ENCODE measurements at places on chromosomes 3 and 15. TPM values are rescaled to one million over a fixed set of nuclear protein-coding genes. Genes with fewer than 3 reads are reported as not detected.
A peak's percentile ranks its signal among the peaks of the same experiment; 100 is the strongest.

The CPA3 gene
- 3.1 TPM for total RNA-seq

The UCN2 gene
- total RNA-seq = not detected

DNA sequence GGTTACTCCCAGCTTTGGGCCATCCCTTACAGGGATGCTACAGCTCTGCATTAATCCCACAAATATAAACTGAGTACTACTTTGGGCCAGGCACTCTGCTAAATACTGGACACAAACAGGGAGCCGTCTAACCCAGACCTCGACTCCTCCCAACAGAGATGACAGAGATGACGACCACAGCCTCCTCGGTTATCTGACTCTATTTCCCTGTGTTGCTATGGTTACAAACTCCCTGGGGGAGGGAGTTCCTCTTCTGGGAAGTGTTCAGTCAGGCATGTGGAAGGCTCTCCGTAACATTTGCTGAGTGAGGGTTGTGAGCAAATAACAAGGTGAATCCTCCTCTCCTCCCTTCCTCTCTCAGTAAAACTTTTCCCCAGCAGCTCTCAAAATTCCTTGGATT, 6.7 kb upstream of the CMTM7 start:
- H3K27me3 ChIP-seq = no peaks in the 10 kb centered on the region
- peaks cover 4% of the 10 kb centered on the region for H3K4me1 ChIP-seq
- no peaks in the 10 kb centered on the region for H3K36me3 ChIP-seq
- DNase-seq = peak; percentile 87

- peaks cover 13% of the 10 kb centered on the region for H3K4me1 ChIP-seq
- DNase-seq = no peak
- no peak overlapping the region for H3K27ac ChIP-seq
- H3K27me3 ChIP-seq = peaks cover 2% of the 10 kb centered on the region
These were observed 45.9 kb upstream of the PGPEP1L start for GRCh38 chr15:99053380-99054024.

Data from muscle of leg (tissue), 16 donors.